Activated CD8-positive, alpha-beta memory T cell treated with anti-CD3 and anti-CD28 coated beads for 1 hour (primary cell): ENCODE measurements at places on chromosomes 6 and 20.

DNA sequence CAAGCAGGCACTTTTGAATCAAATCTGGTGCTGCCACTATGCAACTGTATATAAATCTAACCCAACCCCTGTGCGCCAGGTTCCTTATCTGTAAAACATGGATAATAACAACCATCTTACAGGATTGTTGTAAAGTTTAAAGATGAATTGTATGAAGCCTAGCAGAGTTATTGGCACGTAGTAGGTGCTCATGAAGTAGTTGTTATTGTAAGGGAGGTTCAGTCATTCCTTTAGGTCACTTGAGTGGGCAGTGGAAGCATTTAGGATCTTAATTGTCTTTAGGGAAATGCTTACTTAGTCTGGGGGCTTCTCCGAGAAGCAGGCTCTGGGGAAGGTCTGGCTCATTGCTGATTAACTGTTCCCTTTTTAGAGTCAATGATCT lies 29.8 kb upstream of the PKIG start:
- DNase-seq = no peak

- DNase-seq = no peak
These were observed 5.2 kb downstream of the OCSTAMP start for GRCh38 chr20:46545077-46545826.

DNA sequence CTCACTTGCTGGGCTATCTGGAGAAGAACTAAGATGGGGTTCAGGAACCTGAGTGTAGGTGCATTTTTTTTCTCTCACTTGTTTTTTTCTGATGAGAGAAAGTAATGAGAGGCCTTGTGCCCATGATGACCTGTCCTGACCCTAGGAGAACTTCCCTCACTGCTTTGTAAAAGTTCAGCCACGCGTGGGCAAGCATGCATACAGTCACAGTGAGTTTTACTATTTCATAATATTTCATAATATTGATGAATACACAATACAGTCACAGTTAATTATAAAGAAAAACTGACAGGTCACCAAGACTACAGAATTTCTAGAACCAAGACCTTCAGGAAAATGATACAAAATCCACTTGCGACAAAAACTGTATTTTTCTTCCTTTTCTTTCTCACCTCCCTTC lies 111.8 kb downstream of the MAP7 start:
- DNase-seq = no peak

- DNase-seq = no peak
These were observed 207.5 kb downstream of the TINAG start for GRCh38 chr6:54515713-54516112.

GRCh38 chr20:35055445-35056276 lies 36.9 kb downstream of the TRPC4AP start:
- DNase-seq = no peak

- no peak for DNase-seq
These were observed 13.7 kb downstream of the LAMA5 start for GRCh38 chr20:62353289-62354030.

DNA sequence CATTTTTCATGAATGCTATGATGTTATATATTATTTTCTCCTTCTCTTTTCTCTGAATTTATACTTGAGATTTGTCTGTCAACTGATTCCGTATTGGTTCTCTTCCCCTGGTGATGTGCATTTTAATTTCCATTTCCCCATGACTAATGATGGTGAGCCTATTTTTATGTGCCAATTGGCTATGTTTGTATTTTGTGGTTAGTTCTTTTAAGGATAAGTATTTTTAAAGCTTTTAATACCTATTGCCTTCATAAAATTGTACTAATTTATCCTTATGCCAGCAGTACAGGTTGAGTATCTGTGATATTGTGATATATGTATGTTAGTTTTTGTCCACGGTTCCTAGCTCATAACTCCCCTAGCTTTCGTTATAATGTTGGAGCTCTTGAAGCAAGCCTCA lies 2.8 kb downstream of the POLH start:
- DNase-seq = no peak

- DNase-seq = no peak
These were observed 447.3 kb downstream of the HDGFL1 start for GRCh38 chr6:23016696-23017095.

DNA sequence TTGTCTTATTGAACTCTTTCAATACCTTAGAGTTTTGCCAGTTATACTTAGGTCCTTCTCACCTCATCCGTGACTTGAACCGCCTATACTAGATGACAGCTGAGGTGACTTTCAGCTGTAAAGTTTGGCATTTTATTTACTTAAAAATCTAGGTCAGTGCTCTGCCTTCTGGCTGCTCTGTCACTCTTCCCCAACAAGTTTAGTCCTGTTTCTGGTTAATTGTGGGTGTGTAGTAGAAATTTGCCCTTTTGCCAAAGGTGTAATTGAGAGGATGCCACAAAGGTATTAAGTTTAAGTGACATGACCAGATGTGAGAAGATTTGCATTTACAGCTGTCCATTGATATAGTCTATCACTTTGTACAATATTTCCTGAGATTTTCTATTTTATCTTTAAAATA lies 106.2 kb downstream of the FARS2 start:
- DNase-seq = no peak

- DNase-seq = no peak
These were observed 18.4 kb downstream of the TENT5A start for GRCh38 chr6:81734081-81734480.

- no peak for DNase-seq
These were observed 65.0 kb upstream of the TOX2 start for GRCh38 chr20:43849496-43850186.

GRCh38 chr6:21087188-21087587 lies 506.4 kb upstream of the SOX4 start:
- DNase-seq = no peak

- no peak for DNase-seq
These were observed 48.6 kb downstream of the TPD52L1 start for GRCh38 chr6:125201961-125202729.

DNA sequence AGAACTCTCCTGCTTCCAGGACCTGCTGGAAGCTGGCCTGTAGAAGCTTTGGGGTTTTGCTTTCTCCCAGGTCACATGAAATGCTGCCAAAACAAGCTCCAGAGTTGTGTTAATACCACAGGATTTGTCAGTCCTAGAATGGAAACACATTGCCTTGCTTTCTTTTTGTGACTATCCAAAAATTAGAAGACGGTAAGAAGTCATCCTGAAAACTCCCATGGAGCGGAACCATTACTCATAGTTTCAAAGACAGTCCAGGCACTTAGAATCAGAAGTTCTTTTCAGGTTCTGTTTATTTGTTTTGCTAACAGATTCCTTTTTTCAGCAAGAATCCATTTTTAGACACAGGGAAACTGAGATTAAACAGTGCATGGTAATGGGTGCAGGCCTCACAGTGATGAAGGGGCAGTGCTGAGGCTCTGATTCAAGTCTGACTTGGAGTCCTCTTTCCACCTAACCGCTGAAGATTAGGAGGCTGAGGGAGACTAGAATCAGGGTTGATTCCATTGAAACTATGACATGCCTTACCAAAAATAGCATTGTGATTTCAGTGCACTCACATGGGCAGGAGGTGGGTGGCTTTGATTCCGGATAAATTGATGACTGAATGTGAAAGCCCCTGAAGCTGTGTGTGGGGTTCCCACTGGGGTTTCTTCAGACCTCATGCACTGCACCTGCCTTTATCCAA lies 72.2 kb upstream of the NAA20 start:
- no peak for DNase-seq

DNA sequence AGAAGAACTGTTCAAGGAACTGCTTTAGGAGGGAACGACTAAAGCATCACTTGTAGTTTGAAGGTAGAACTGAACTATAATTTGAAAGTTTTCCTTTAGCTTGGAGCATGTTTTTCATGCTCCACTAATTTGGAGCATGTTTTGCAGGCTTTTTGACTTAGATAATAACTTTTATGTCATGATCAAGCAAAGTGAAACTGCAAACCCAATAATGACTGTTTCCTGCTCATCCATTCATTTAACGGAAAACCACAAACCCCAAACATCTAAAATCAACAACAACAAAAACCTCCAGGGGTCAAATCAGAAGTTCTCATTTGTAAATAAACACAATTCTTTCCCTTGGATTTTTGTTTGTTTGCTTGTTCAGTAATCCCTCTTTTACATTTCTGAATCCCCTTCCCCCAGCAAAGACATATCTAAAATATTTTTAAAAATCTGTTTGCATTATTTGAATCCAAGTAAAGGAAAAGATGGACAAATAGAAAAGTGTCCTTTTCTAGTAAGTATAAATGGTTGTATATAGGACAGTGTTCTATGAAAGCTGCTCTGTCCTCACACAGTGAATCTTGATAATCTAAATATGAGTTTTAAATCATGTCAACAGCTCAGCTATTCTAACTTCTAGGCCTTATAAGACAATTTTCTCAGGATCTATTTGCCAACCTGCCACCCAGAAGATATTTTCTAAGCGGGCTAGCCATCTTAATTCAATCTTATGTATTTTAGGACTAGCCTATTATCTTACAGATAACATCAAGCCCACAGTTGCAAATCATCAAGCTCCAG lies 2.6 kb downstream of the SIM1 start:
- DNase-seq = no peak

GRCh38 chr6:25217302-25217701 lies 61.9 kb upstream of the CARMIL1 start:
- DNase-seq = no peak

DNA sequence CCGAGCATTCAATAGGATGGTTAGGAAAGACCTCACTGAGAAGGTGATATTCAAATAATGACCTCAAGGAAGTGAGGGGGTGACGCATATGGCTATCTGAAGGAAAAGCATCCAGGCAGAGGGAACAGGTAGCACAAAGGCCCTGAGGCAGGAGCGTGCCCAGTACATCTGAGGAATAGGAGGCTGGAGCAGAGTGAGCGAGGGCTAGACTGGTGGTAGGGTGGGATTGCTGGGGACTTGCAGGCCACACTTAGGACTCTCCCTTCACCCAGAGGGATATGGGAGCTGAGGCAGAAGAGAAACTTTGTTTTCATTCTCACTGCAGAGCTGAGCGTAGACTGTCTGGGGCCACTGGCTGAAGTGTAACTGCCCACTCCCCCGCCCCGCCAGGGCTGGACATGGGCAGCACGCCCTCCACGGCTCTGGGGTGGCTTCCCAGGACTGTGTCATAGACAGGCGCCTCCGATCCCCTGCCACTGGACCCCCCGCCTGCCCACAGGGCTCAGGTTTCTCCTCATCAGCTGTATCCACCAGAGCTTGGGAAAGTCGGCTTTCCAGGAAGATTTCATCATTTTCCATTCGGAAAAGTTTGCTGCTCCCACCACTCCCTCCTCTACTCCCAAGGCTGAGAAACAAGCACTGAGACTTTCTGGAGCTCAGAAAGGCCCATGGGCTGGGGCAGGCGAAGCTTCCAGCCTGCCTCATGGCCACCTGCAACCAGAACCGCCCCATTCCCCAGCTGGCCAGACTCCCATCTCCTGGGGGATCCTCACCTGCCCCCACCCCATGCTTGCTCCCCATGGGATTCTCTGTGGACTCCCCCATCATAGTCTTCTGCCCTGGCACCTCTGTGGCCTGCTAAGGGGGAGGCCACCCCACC lies 142.6 kb downstream of the MRPL14 start:
- DNase-seq = no peak

GRCh38 chr6:52190409-52190808 lies 4.2 kb downstream of the IL17A start:
- DNase-seq = no peak

- no peak for DNase-seq
These were observed 15.8 kb upstream of the MAP7 start for GRCh38 chr6:136566007-136566487.

DNA sequence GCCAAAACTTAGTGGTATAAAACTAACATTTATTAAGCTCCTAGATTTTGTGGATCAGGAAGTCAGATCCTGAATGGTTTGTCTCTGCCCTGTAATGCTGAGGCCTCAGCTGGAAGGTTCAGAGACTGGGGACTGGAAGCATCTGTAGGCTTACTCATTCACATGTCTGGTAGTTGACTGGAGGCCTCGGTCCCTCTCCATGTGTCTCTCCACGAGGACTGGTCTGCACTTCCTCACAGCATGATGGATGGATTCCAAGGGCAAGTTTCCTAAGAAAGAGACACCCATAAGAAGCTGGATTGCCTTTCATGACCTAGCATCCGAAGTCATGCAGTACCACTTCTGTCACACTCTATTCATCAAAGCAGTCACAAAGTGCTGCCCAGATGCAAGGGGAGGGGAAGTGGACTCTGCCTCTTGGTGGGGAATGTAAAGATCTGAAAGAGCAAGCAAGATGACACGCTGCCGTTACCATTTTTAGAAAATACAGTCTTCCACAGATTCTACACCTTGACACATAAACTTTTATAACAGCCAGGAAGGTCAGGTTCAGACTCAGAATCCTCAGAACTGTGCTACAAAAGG lies 17.2 kb upstream of the MDGA1 start:
- DNase-seq = no peak

- no peak for DNase-seq
These were observed 11.3 kb downstream of the MBOAT1 start for GRCh38 chr6:20200761-20201630.

GRCh38 chr6:28225056-28225834 lies at the start of gene ZSCAN9:
ZSCAN9 (plus strand) TSS chr6:28225275; CDS start chr6:28227085, 1,810 bp downstream.
- DNase-seq = peak; percentile 6

DNA sequence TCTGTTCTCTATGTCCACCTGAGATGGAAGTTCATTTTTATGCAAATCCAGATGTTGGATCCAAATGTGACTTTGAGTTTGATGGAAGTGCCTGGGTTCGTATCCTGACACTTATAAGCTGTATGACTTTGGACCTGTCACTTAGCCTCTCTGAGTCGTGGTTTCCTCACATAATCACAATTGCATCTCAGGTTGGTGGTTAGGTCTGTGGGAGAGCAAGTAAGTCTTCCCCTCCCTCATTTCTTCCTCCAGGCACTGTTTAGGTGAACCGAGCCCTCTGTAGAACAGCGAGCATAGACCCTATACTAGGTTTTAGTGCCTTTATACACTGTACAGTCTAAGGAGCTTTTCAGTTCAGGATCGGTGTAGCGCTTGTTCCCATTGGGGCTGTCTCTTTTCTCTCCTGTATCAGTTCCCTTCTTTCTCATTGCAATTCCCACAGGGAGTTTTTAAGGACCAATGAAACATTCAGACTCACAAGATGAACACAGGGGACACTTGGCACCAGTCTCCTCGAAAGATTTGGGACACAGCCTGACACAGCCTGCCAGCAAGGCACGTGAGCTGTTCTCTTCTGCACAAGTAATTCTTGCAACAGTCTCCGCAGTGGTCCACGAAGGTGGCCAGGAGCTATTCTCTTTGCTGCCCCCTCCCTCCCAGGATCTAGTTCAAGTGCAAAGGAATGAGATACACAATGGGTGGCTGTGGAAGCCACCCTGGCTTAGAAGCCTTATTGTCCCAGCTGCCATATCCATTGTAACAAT lies 11.8 kb downstream of the TOX2 start:
- DNase-seq = no peak

GRCh38 chr6:157314705-157315321 lies 8.5 kb downstream of the TMEM242 start:
- DNase-seq = no peak

- no peak for DNase-seq
These were observed 14.9 kb downstream of the GLP1R start for GRCh38 chr6:39063526-39063925.

DNA sequence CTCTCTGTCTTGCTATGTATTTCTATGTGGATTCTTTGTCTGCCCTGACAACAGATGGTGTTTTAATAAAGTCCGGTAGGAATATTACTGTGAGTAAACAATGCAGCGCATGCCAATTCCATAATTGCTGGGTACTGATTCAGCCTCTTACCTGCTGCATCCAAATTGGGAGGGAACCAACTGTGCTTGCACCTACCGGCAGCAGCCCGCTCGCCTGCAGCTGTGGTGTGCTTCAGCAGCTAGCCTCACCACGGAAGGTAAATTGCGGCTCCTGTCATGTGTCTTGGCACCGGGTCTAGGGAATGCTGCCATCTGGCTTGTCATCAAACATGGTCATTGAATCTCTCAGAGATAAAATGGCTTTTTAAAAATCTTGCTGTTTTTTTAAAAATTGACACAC lies 704.8 kb upstream of the SLC35B3 start:
- DNase-seq = no peak

- no peak for DNase-seq
These were observed 4.1 kb downstream of the CNBD2 start for GRCh38 chr20:35972462-35972861.
